ENCODE measurements at places on chromosomes 13 and 19.

GRCh38 chr19:55902080-55902751 lies 29.9 kb downstream of the NLRP13 start:
- no peak for DNase-seq

DNA sequence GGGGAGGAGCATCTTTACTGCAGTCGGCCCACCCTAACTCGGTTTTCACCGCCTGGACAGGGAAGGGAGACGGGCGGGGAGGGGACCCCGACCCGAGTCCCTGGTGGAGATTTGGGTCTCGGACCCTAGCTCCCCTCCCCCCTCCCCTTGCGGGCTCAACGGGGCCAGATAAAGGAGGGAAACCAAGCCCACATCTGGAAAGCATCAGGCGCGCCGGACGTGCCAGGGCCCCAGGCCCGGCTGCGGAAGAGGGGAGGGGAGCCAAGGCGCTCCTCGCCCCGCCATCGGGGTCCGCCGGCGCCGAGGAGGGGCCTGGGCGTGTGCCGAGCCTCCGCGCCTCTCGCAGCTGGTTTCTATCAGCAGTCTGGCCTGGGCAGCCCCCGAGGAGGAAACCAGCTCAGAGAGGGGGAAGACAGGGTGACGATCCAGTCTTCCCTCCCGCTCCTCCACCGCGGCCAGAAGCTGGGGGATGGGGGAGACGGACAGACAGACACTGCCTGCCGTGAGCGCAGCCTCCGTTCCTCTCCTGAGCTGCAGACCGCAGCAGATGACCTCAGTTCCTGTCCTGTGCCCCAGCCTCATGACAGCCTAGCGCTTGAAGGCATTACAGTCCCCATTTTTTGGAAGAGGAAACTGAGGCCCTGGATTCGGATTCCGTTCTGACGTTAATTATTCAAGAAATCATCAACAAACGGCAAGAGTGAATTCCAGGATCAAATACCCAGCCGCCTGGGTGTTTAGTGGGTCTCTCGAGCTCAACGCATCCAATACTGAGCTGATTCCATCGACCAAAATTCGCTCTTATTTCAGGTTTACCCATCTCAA lies 3.6 kb upstream of the GNG8 start:
- DNase-seq = peak; percentile 64

GRCh38 chr13:46595885-46596275 lies 42.9 kb downstream of the LRCH1 start:
- no peak for DNase-seq

DNA sequence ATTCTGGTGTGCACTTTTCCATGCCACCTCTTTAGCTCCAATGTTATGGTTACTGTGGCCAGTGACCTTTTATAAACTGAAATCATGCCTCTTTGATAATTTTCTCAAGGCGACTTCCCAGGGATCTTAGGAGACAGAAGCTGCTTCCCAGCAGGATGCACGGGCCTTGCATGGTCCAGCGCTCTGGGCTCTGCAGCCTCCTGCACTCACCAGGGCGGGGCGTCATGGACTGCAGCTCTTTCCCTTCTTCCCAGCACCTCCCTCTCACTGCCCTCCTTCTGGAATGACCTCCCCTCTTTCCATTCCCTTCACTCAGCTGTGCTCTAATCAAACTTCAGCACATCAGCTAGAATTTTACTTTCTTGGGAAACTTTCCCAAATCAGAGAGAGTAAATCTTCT lies 318.3 kb downstream of the IRS2 start:
- no peak for DNase-seq

DNA sequence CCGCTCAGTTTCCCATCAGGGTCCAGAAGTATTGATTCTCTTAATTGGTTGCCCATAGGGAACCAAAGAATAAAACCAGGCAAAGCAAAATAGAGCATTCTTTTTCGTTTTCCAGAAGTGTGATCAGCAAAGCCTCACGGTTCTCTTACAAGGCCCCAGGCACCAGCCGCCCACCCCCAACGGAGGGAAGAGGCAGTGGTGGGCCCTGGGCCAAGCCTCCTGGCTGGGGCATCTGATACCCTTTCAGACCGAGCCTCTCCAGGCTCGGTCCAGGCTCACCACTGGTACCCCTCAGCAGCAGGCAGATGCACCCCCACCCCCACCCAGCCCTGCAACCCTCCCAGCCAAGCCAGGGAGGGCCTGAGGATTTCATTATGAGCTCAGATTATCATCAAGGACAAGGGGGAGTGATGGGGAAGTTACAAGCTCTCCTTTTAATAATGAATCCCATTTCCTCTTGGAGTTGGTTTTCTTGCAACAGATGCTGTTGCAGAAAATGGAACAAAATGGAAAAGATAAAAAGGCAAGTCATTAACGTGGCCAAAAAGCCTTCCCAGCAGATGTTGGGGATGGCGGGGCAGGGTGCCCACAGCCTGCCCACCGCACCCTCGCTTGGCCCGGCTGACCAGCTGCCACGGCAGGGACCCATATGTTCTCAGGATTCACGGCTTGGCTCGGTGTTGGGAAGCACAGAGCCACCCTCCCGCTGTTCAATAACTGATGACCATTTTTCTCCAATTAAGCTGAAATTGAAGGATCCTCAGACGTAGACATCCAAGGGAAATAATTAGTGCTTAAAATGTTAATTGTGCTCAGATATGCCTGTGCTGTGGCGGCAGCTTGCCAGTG lies 45.9 kb upstream of the KCTD15 start:
- DNase-seq = no peak

- no peak for DNase-seq
These were observed 4.6 kb upstream of the RFXAP start for GRCh38 chr13:36814465-36814864.

DNA sequence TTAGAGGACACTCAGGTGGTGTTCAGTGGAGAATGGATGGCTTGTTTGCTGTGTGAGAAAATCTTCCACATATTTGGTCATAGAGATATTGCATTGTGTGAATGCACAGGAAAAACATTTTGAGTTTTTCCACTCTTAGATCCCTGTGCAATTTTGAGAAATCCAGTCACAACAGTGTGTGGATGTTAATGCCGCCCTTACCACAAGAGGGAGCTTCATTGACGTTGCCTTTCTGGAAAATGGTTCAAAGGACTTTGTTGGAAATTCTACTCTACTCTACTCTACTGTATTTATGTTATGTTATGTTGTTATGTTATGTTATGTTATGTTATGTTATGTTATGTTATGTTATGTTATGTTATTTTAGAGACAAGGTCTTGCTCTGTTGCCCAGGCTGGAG lies 13.4 kb downstream of the ZNF20 start:
- DNase-seq = no peak

DNA sequence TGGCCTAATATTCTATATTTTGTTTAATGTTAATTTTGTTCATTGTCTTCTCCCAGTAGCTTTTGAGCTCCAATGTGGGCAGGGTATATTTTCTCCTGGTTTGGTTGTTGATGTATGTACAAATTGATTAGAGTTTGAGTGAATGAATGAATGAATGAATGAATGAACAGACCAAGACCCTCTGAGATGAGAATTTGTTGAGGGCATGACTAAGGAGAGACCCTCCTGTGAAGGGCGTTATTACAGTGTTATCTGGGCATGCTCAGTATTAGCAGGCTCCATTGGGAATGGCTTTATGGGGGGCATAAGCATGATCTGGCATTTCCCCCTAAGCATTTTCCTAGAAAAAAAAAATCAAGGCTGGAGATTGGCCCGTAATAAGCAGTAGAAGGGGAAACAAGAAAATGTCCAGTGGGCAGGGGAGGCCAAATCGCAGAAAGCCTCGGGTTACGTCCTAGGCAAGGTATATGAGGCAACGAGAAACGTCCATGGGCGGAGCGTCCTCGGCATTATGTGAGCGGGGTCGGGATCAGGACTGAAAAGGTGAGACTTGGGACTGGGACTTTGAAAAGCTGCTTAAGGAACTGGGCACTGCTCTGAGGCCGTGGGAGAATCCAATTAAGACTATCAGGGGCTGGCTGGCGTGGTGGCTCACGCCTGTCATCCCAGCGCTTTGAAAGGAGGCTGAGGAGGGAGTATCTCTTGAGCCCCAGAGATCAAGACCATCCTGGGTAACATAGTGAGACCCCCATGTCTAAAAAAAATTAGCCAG lies 904 bp upstream of the ARHGAP33 start:
- no peak for DNase-seq

DNA sequence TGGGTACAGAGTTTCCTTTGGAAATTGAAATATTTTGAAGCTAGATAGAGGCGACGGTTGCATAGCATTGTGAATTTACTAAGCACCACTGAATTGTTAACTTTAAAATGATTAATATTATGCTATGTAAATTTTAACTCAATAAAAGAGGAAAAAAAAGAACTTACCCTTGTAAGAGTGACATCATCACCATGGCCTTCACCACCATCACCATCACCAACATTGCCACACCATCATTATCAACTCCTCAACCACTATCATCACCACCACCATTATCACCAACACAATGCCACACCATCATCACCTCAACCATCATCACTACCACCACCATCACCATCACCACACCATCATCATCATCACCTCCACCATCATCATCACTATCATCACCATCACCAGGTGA lies 113.9 kb downstream of the TUBA3C start:
- DNase-seq = no peak

DNA sequence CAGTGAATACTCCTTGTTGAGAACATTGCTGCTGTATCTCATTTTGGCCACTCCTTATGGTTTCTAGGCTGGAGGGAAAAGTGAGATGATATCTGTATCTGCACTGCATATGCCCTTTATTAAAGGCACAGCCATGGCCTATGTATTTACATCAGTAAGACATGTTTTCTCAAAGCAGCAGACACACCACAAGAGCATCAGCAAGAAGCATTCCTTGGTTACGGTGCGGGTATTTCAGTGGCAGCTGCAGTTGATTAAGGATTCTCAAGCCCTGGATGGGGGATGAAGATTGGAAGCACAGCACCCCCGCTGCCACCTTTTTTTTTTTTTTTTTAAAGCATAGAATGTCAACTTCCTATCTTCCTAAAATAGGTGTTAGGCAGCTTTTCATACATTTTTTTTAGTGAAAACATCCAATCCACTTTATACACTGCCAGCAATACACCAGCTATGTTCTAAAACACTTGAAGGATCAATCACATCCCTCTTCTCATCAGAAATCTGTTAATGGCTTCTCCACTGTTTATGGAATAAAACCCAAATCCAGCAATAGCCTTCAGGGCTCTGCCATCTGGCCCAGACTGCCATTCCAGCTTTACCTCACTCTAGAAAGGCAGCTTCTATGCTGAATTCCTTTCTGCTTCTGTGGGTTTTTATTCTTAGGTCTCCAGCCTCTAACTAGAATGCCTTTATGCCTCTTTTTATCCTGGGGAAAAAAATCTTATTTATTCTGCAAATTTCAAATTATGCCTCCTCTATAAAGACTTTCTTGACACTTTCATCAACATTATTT lies 331.0 kb downstream of the DNAJC15 start:
- no peak for DNase-seq

DNA sequence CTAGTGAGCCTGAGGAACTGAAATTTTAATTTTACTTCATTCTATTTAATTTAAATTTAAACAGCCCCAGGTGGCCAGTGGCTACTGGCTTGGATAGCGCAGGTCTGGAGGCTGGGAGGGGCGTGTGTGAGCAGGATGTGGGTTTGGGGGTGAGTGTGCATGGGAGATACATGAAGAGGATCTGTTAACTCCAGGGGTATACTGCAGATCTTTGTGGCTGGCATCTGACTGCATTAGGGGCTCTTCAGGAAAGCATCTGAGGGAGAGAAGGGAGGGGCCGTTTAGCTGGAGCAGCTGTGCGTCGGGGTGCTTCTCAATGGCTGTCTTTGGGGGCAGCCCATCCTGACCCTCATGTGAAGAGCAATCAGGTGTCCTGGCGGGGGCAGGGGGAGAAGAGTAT lies 6.8 kb downstream of the SHANK1 start:
- no peak for DNase-seq

GRCh38 chr13:41312176-41312500 lies 1.1 kb downstream of the NAA16 start:
- DNase-seq = peak; percentile 32

DNA sequence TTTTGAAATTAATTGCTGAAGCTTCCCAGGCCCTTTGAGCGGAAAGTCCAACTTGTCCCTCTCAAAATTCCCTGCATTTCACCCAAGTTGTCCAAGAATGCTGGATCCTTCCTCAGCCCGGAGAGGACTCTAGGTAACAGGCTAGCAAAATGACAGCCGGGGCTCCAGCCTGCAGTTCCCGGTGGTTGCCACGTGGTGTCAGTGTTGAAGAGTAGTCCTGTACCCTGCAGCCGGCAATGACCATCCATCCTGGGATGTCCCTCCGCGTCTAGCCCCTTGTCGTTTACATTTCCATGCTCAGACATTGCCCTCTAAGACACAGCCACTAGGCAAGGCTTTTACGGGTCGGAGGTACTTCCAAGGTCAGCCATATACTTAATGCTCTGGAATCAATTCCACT lies 31.4 kb upstream of the MTIF3 start:
- peak; percentile 66 for DNase-seq

DNA sequence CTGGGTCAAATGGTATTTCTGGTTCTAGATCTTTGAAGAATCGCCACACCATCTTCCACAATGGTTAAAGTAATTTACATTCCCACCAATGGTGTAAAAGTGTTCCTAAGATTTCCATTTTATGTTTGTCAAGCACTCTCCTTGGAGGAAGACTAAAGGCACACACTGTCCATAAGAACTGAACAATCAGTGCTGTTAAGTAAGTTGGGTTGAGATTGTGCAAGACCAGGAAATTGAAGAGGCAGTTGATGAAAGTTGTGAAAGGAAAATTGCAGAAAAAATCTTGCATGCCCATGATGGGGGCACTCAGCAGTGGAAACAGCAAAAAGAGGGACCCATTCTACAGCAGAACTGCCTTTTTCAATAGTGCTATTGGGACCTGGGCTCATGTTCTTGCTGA lies 323.6 kb downstream of the DLEU7 start:
- no peak for DNase-seq

DNA sequence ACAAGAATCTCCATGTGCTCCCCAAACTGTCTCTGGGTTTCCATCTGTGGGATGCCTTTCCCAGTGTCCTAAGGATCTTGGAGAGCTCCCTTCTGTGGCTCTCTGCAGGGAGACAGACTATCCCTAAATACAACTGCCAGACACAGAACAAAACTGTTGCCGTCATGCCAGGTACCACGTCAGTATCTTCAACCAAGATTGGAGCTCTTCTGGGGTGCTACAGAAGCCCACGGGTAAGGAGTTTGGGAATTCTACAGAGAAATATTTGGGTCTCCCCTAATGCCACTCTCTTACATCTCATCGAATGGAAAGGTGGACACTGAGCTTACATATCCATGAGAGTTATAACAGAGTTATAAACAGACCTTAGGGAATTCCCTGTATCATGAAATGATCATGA lies 4.9 kb upstream of the MBD3L3 start:
- no peak for DNase-seq

DNA sequence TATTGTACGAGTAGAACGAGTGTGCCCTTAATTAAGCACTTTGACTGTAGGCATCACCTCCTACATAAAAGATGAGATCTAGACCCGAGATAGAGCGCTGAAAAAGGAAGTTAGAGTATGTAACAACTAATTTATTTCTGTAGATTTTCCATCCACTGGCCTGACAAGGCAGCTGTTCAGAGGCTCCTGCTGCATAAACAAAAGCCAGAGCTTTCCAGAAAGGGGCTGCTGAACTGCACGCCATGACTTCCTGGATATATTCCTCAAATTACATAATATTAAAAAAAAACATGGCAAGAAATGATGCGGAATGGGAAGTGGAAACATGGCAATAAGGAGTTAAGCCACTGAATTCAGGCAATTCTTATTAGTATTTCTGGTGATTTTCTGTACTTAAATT lies 89.7 kb downstream of the AKAP11 start:
- DNase-seq = no peak
